Heart right ventricle (tissue), 16 donors: ENCODE measurements at places on chromosomes 3 and 15. TPM values are rescaled to one million over a fixed set of nuclear protein-coding genes. Genes with fewer than 3 reads are reported as not detected.

DNA sequence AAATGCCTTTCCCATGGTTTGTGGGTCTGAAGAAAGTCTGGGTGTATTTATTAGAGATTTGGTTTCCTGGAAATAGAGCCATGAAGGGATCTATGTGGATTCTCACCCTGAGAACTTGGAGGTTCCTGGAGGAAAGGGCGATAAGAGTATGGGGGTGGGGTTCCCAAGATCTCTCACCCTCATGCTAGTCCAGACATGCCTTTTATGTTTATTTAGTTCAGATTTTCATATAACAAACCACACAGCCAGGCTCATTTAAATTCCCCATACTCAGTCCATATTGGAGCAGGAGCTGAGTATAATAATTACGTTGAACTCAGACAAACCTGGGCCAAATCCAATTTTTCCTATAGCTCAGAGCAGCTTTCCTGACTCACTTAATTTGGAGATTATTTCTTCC lies 566.6 kb downstream of the GOLGA6L6 start:
- no peaks in the 10 kb centered on the region for H3K4me1 ChIP-seq
- no peaks in the 10 kb centered on the region for H3K36me3 ChIP-seq
- H3K4me3 ChIP-seq = no peak overlapping the region
- no peak for DNase-seq
- H3K27ac ChIP-seq = no peak overlapping the region

GRCh38 chr15:100017140-100017539 lies 283.9 kb upstream of the LYSMD4 start:
- H3K27me3 ChIP-seq = no peaks in the 10 kb centered on the region
- peaks cover 18% of the 10 kb centered on the region for H3K4me1 ChIP-seq
- no peak for DNase-seq

GRCh38 chr3:140470211-140470610 lies 207.7 kb upstream of the TRIM42 start:
- no peak overlapping the region for H3K27ac ChIP-seq
- H3K4me3 ChIP-seq = no peak overlapping the region
- H3K36me3 ChIP-seq = no peaks in the 10 kb centered on the region
- peaks cover 6% of the 10 kb centered on the region for H3K4me1 ChIP-seq
- DNase-seq = no peak
- no peaks in the 10 kb centered on the region for H3K27me3 ChIP-seq

- H3K27me3 ChIP-seq = no peaks in the 10 kb centered on the region
- no peak for DNase-seq
- H3K4me3 ChIP-seq = no peak overlapping the region
- H3K4me1 ChIP-seq = peaks cover 2% of the 10 kb centered on the region
- no peak overlapping the region for H3K27ac ChIP-seq
Observed at GRCh38 chr3:112568642-112569041, 6.8 kb downstream of the SLC35A5 start.

The TMOD2 gene
- total RNA-seq = 4.1 TPM

- H3K36me3 ChIP-seq = no peaks in the 10 kb centered on the region
- no peak for DNase-seq
- no peaks in the 10 kb centered on the region for H3K27me3 ChIP-seq
- no peaks in the 10 kb centered on the region for H3K4me1 ChIP-seq
- no peak overlapping the region for H3K27ac ChIP-seq
Observed at GRCh38 chr3:76436894-76437293, 603.0 kb upstream of the ROBO2 start.

The RPN1 gene
- total RNA-seq = 124 TPM

DNA sequence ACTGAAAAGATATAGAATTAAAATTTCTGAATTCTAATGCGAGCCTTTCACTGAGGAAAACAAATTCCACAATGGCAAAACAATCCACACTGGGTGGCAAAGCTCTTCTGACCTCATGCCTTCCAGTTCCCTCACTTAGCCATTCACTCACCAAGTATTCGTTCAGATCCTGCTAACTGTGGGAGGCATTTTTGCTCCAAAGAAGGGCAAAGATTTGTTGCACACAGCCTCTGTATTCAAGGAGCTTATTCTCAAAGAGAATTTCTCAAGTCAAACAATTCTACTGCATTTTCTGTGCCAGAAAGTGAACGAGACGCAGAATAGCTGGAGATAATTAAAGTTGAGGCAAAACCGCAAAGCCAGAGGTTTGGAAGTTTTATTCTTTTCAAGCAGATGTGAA lies 77.3 kb downstream of the CPNE4 start:
- no peak overlapping the region for H3K27ac ChIP-seq
- no peaks in the 10 kb centered on the region for H3K4me1 ChIP-seq
- H3K4me3 ChIP-seq = no peak overlapping the region
- H3K27me3 ChIP-seq = peaks cover 3% of the 10 kb centered on the region
- no peak for DNase-seq

GRCh38 chr3:11170052-11170770 lies 15.9 kb downstream of the HRH1 start:
- no peak for DNase-seq
- no peak overlapping the region for H3K4me3 ChIP-seq
- no peaks in the 10 kb centered on the region for H3K36me3 ChIP-seq
- H3K4me1 ChIP-seq = peaks cover 12% of the 10 kb centered on the region

The TM6SF1 gene
- total RNA-seq = 6.0 TPM

The SH3GL3 gene
- total RNA-seq = 0.13 TPM

The SCAMP5 gene
- total RNA-seq = 7.5 TPM

- no peak overlapping the region for H3K4me3 ChIP-seq
- no peak for DNase-seq
- H3K4me1 ChIP-seq = peaks cover 7% of the 10 kb centered on the region
- H3K27ac ChIP-seq = no peak overlapping the region
- H3K27me3 ChIP-seq = no peaks in the 10 kb centered on the region
- no peaks in the 10 kb centered on the region for H3K36me3 ChIP-seq
Observed at GRCh38 chr3:141306922-141307321, 61.4 kb upstream of the ZBTB38 start.

DNA sequence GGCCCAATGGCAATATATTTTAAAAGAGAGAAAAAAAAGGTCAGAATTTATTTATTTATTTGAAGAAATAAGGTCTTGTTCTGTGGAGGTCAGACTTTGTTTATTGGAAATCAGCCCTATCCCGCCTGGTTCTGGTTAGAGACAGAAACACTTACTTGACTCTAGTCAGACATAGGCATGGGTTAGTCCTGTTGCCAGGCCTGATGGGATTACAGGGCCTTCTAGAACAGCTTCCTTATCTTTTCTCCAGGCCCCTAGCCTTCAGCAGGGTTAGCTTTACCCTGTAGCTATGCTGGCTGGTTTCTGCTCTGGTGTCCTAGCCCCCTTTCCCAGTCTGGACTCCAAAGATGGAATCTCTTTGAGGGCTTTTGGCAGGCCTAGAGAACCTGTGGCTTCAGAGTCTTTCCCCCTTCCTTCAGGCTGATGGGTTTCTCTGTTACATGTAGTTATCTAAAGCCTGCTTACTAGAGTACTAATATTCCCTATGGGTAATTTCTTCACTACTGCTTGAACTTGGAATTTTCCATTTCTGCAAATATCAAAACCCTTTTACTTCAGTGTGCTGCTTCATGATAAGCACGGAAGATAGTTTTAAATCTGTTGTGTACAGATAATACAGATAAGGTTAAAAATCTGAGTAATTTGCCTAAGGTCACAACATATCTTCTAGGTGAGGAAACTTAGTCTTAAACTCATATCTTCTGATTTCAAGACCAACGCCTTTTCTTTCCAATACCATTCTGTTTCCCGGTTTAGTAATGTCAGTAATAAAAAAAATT lies 10.6 kb downstream of the IREB2 start:
- no peaks in the 10 kb centered on the region for H3K27me3 ChIP-seq
- H3K4me1 ChIP-seq = peaks cover 27% of the 10 kb centered on the region

GRCh38 chr3:40317061-40317855 lies 7.8 kb downstream of the EIF1B start:
- H3K36me3 ChIP-seq = peaks cover 30% of the 10 kb centered on the region
- DNase-seq = peak; percentile 52
- no peaks in the 10 kb centered on the region for H3K27me3 ChIP-seq
- H3K4me3 ChIP-seq = no peak overlapping the region
- H3K27ac ChIP-seq = no peak overlapping the region

GRCh38 chr15:90760661-90761232 lies 43.6 kb downstream of the BLM start:
- H3K27me3 ChIP-seq = no peaks in the 10 kb centered on the region
- no peak overlapping the region for H3K4me3 ChIP-seq
- peaks cover 35% of the 10 kb centered on the region for H3K4me1 ChIP-seq
- DNase-seq = no peak

- peaks cover 50% of the 10 kb centered on the region for H3K4me1 ChIP-seq
- no peaks in the 10 kb centered on the region for H3K27me3 ChIP-seq
Observed at GRCh38 chr3:187291001-187291511, 481 bp downstream of the MASP1 start.

DNA sequence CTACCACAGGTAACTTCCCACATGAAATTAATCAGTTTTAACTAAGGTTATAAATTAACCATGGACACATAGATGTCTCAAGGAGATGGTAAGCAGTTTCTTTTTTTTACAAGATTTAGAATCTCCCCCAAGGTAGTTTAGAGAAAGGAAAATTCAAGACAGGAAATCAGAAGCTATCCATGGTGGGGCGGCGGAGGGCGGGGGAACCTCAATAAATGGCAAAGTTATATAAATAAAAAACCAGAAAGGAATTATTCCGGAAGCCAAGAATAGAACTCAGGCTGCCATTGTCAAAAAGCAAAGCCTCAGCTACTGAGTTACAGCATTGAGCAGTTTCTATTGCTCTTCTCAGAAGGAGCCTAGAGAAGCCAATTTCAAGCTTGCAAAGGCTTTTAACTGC lies 172.1 kb upstream of the SMAD3 start:
- H3K4me3 ChIP-seq = no peak overlapping the region
- peaks cover 37% of the 10 kb centered on the region for H3K4me1 ChIP-seq
- H3K27ac ChIP-seq = no peak overlapping the region
- H3K27me3 ChIP-seq = no peaks in the 10 kb centered on the region

- H3K27ac ChIP-seq = peak within 1 kb of the TSS; percentile 77
- DNase-seq = peak; percentile 74
- peak within 1 kb of the TSS; percentile 69 for H3K4me3 ChIP-seq
- H3K27me3 ChIP-seq = peaks cover 4% of the 10 kb centered on the region
- no peaks in the 10 kb centered on the region for H3K4me1 ChIP-seq
Observed at GRCh38 chr3:173397161-173398110, at the start of gene NLGN1. Gene NLGN1 (plus strand): TSS chr3:173397744.

The EIF4E3 gene
- total RNA-seq = 52.7 TPM

DNA sequence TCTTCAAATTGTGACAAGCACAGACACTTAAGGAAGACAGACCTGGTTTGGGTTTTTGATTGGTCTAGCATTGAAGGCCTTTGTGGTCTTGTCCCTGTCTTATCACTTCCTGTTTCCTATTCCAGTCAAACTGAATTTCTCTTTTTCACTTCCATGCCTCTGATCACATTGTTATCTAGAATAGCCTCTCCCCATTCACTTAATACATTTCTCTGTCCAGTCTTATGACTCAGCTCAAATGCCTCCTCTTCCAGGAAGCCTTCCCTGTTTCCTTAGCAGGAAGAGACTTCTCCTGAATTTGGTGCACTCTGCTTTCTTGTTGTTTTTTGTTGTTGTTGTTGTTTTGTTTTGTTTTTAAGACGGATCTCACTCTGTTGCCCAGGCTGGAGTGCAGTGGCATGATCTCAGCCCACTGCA lies 45.5 kb downstream of the LIMD1 start:
- DNase-seq = no peak
- H3K27me3 ChIP-seq = no peaks in the 10 kb centered on the region
- peaks cover 57% of the 10 kb centered on the region for H3K4me1 ChIP-seq
- H3K36me3 ChIP-seq = no peaks in the 10 kb centered on the region
- H3K27ac ChIP-seq = no peak overlapping the region

GRCh38 chr3:139286241-139286640 lies 57.6 kb upstream of the MRPS22 start:
- no peaks in the 10 kb centered on the region for H3K4me1 ChIP-seq
- no peak for DNase-seq
- no peaks in the 10 kb centered on the region for H3K36me3 ChIP-seq
- no peak overlapping the region for H3K27ac ChIP-seq

GRCh38 chr3:66038726-66039589 lies at the start of gene MAGI1:
Gene MAGI1 (minus strand): TSS chr3:66038918. CDS start chr3:66038308, 610 bp downstream.
- no peaks in the 10 kb centered on the region for H3K36me3 ChIP-seq
- H3K27me3 ChIP-seq = no peaks in the 10 kb centered on the region
- peak within 1 kb of the TSS; percentile 84 for H3K27ac ChIP-seq
- peaks cover 30% of the 10 kb centered on the region for H3K4me1 ChIP-seq

DNA sequence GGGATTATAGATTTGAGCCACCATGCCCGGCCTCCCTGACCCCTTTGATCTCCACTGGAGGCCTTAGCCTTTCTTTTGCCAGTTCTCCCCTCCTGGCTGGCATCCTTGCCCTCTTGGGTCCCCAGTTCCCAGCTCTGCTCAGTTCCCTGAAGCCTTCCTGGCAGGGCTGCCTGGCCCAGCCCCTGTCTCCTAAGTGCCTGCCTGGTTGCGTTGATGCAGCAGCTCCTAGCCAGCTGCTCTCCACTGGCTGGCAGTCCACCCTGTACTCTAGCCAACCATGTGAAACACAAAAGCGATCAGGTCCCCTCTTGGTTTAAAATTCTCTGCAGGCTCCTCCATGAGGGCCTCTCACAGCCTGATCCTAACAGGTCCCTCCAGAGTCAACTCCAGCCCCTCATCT lies 184.7 kb downstream of the RAB11A start:
- H3K36me3 ChIP-seq = no peaks in the 10 kb centered on the region
- no peak for DNase-seq
- no peaks in the 10 kb centered on the region for H3K27me3 ChIP-seq
- no peak overlapping the region for H3K4me3 ChIP-seq
- no peak overlapping the region for H3K27ac ChIP-seq

DNA sequence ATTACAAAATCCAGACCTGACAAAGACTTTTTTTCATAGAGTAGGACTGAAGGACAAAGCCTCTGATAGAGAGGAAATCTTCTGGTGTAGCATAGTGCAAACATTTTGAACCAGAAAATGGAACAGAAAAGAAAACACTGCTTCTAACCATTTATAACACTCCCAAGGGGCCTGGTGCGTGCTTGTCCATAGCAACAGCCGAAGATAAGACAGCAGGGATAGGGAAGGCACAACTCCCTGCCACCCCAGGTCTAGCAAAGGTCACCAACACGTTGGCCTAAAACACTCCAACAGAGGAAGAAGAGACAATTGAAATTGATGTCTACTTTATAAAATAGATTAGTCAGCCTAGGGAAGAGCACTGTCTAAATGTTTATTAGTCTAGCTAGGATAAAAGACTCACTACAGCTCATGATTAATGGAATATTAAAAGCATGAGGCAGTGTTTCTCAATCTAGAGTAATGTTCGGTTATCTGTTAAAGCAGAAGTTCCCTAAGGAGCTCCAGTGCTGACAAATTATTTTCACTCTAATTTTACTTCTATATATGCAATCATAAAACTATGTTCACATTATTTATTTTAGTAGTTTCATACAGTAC lies 145.2 kb downstream of the P3H2 start:
- H3K27me3 ChIP-seq = no peaks in the 10 kb centered on the region
- H3K27ac ChIP-seq = no peak overlapping the region
- H3K4me3 ChIP-seq = no peak overlapping the region
- peaks cover 5% of the 10 kb centered on the region for H3K4me1 ChIP-seq
- no peaks in the 10 kb centered on the region for H3K36me3 ChIP-seq
